ENCODE measurements at places on chromosomes 16 and 17.

GRCh38 chr17:6823011-6823442, 8.5 kb downstream of the TEKT1 start:
- DNase-seq, result no peak

DNA sequence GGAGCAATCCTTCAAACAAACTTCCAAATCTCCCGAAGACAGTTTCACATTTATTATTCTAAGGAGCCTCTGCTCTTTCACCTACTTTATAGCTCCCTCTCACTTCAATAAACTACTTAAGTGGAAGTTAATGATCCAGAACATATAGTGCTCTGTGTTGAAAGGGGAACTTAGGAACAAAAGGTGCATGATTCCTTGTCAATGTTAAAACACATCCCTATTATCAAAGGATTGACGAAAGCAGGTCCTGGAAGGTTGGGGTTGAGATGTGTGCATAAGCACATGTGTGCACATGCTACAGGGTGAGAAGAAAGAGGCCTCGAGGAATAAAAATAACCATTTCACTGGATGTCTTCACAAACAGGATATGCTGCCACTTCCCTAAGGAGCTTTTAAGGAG, 170.3 kb downstream of the SLC39A11 start:
- DNase-seq, result no peak

- DNase-seq, result no peak
Observed at GRCh38 chr16:27826893-27827289, 236.6 kb downstream of the GSG1L start.

DNA sequence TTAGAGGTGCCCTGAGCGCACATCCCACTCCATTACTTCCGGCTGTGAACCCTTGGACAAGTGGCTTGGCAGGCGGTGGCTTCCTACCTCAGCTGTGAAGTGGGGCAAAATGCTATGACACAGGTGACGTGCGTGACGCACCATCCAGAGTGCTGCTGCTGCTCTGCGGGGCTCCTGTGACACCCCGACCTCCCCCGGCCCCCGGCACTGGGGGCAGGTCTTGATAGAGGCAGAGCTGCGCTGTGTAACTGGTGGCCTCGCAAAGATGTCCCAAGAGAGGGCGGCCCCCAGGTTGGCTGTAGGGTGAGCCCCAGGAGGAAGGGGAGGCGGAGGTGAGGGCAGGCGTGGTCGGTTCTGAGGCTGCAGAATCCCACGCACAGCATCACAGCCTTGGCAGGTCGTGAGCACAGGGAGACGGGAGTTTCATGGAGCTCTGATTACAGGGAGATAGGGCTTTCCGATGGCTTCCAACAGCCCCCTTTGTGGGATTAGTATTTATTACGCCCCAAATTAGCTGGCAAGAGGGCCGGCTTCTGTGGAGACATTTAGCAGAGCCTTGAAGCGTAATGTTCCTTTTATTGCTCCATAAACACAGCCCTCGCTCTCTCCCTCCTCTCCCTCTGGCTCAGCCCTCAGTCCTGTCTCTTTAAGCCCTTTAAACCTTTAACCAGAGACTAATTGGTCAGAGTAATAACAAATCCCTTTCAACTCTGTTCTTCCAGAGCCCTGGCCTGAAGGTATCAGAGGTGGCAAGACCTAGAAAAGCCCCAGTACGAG, 328.1 kb downstream of the C16orf95 start:
- no peak for DNase-seq

GRCh38 chr16:61050547-61050946, 985.7 kb downstream of the CDH8 start:
- DNase-seq, result no peak

DNA sequence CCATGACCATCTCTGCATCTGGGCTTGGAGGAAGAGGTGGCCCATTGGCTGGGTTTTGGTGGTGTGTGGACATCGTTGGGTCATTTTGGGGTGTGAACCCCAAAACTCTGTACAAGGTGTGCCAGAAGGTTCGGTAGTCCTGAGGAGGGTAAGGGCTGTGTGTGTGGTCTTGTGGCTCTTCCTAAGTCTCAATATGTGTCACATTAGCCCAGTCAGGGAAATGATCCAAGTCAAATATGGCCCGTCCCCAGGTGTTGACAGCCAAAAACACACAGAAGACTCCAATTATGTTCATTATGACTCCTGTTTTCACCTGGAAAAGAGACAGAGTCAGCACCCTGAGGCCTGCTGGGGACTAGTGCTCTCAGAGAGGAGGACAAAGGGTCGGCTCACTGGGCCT, 27.1 kb downstream of the SLC13A5 start:
- DNase-seq, result no peak

GRCh38 chr16:12348733-12349704, 372.5 kb downstream of the SNX29 start:
- DNase-seq, result no peak

DNA sequence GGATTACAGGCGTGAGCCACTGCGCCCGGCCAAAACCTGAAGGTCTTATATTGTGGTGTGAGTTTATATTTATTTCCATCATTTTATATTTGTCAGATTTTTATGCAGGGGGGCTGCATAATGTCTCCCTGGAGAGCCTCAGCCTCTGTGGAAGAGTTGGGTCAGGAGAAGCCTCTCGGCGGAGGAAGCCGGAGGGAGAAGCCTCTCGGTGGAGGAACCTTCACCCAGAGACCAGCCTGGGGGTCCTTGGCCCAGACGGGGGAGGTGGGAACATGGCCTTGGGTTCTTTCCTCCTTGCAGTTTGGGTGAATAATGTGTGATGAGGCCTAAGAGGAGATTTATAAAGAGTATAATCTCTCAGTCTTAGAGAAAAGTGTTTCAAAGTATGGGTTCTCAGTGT, 22.4 kb upstream of the ZNF750 start:
- DNase-seq, result no peak
